ENCODE measurements at places on chromosomes 1 and 21. TPM values are rescaled to one million over a fixed set of nuclear protein-coding genes. Genes with fewer than 3 reads are reported as not detected.

DNA sequence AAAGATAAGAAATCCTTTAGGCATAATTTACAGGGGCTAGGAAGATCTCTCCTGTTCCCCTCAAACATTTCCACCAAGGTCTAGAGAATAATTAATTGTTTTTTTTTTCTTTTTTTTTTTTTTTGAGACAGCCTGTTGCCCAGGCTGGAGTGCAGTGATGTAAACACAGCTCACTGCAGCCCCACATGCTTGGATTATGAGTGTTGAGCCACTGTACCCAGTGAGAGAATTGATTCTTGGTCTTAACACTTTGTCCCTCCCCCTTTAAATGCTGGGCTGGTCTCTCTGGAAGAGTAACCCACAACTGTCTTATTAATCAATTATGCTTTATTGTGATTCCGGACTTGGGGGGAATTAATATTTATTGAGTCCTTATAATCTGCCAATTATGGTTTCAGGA is 33.4 kb downstream of the ATF3 start:
- no peak for DNase-seq

SLC27A3 gene
- 45.3 TPM for total RNA-seq

LRRC38 gene
- 0.72 TPM for total RNA-seq

GRCh38 chr1:227549892-227550291 is 13.5 kb upstream of the ZNF678 start:
- DNase-seq, result no peak

DNA sequence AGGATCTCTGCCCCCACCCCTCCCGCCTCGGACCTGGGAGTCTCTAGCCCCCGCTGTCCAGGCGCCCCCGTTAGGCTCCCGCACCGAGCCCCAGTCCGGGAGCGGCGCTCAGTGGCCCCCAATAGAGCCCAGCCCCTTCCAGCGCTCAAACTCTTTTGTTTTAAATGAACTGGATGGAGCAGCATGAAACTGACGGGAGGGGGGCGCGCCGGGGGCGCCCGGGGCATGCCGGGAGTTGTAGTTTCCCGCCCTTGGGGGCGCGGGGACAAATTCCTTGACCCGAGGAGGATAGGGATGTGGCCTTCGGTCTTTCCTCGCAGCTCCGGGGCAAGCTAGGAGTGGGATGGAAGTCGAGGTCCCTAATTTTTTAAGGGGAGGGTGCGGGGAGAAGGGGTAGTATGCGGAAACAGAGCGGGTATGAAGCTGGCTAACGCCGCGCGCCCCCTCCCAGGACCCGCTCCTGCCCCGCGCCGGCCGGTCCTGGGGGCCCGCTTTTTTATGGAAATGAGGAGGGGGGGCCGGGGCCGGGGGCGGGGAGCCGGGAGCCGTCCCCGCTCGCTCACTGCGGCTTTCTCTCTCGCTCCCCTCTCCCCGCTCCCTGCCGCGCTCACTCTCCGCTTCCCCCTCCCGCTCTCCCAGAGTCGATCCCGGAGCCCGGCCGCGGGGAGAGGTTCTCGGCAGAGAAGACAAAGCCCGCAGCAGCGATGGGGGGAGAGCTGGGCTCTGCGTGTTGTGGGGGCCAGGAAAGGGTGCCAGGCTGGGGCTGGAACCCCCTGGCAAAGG is at the start of gene MEX3A:
MEX3A (minus strand) TSS at position 157 of the 783 bp plus-strand sequence. CDS start 467 bp downstream, outside the sequence.
- DNase-seq, result peak; percentile 97

- DNase-seq, result no peak
Observed at GRCh38 chr1:19613171-19613703, 30.9 kb upstream of the NBL1 start.

GRCh38 chr1:34101151-34101550 is 63.9 kb downstream of the CSMD2 start:
- no peak for DNase-seq

- DNase-seq, result no peak
Observed at GRCh38 chr1:168430321-168430720, 113.5 kb downstream of the XCL2 start.

UBE2U gene
- not detected for total RNA-seq

DNA sequence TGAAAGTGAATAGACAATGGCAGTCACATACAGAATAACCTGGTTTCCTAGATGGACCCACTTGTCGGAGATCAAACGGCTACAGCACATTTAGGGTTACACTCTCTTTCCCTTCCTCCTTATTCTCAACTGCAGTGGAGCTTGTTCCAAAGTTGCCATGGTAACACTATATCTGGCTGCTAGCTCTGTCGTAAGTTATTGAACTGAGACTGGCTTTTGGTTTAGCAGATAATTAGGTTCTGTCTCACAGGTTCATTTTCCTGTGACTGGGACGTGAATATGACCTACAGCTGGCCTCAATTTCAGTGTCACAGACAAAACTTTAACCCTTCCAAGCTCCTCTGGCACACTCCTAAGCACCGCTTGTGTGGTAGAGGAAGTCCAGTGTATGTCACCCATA is 875.8 kb downstream of the USP25 start:
- DNase-seq, result no peak

PCP4 gene
- total RNA-seq, result 0.77 TPM

- no peak for DNase-seq
Observed at GRCh38 chr1:12173631-12174121, 6.9 kb downstream of the TNFRSF1B start.

DNA sequence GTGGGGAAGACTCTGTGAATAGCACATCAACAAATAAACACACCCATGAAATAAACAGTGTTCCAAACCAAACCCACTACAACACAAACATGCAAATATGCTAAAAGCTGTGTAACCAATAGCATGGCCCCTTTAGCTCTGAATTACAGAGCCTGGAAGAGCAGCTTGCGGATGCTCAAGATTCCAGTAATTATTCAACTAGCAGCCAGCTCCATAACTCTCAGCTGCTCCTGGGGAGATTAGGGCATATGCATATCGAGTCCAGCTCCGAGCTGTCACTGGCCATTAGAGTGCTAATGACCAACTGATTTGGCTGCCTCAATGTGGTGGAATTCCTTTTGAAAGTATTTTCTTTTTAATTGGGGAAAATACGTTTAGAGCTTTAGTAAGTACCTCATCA is 207.1 kb downstream of the HHAT start:
- no peak for DNase-seq

DNA sequence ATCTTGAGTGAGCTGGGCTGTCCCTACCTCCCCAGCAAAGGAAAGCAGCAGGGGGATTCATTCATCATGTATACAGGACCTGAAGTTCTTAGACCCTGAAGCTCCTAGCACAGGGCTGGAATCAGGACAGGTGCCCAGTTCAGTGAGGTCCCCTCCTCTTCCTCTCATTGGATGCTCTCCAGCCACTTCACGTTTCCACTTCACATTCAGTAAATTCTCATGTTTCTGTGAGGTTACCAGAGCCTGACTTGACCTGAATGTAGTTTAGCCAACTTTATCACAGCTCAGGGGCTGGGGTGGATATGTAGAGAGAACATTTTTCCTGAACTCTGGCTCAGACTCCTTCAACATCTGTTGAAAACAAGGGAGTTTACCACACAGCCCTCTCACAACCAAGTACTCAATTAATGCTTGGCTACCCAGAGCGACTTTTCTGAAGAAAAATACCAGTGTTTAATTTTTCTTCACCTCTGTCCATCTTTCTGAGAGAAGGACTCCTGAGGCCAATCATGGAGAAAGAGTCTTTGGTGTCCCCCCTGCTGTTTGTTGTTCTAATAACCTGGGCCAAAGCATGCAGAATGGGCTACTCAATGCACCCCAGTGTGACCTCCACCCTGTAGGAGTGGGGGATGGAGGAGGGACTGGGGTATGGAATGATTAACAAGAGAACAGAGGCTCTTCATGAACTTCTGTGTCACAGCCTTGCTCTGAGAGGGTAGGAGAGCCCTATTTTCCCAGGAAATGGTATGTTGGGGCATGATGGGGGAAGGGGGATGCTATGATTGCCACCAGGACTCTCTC is 108.3 kb upstream of the FGGY start:
- DNase-seq, result no peak

All from H9 (cell line).